Upper lobe of right lung (tissue), 1 donor: ENCODE measurements at places on chromosomes 11 and 22. TPM values are rescaled to one million over a fixed set of nuclear protein-coding genes. Genes with fewer than 3 reads are reported as not detected.

- no peaks in the 10 kb centered on the region for H3K4me1 ChIP-seq
- no peak overlapping the region for H3K27ac ChIP-seq
- H3K4me3 ChIP-seq = no peak overlapping the region
- DNase-seq = no peak
- no peaks in the 10 kb centered on the region for H3K27me3 ChIP-seq
These were observed 38.4 kb upstream of the A4GALT start for GRCh38 chr22:42758931-42759629.

- no peak for DNase-seq
- no peak overlapping the region for H3K4me3 ChIP-seq
- H3K4me1 ChIP-seq = peaks cover 50% of the 10 kb centered on the region
- no peak overlapping the region for H3K27ac ChIP-seq
These were observed 2.6 kb downstream of the PACSIN2 start for GRCh38 chr22:43012390-43012789.

Gene TEAD1
- 72.3 TPM for total RNA-seq

Gene ZW10
- total RNA-seq = 11.5 TPM
